Myocyte (in vitro differentiated cells): ENCODE measurements at places on chromosomes 13 and 19. TPM values are rescaled to one million over a fixed set of nuclear protein-coding genes. Genes with fewer than 3 reads are reported as not detected.

GRCh38 chr19:10517760-10518443, 655 bp upstream of the S1PR5 start:
- DNase-seq, result no peak

GRCh38 chr19:28224441-28224840, 988.5 kb downstream of the UQCRFS1 start:
- DNase-seq, result no peak

- DNase-seq, result no peak
Measured at GRCh38 chr19:21586311-21587116, 81.1 kb downstream of the ZNF429 start.

- no peak for DNase-seq
Measured at GRCh38 chr13:79939689-79940088, 401.2 kb downstream of the SPRY2 start.

DNA sequence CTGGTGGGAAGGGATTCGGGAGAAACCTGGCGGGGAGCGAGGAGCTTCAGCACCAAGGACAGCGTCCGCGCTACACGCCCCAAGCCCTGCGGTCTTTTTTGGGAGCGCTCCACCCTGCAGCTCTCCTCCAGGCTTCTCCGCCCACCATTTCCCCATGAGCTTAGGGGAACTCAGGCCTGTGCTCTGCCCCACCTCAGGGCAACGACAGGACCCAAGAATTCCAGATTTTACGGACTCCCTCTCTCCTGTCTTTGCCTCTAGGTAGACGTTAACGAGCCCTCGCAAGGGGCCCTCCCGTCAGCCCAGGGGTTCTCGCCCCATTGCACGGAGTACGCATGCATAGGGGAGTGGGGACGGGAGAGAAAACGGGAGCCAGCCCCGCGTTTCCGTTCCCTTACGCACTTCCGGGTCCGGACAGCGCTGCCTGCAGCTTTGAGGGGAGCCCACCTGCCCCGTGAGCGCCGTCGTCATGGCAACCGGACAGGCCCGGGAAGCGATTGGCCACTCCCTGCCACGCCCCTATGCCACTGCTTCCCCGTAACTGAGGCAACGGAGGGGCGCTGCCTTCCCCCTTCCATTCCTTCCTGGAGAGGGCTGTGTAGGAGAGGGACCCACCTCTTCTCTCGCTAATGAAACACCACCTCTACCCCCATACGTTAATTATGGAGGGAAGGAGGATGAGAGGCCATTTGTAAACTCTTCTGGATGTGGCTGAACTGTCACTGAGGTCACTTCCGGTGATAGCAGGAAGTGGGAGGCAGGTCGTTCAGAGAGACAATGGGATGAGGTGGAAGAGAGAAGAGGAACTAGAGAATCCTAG, 20.8 kb downstream of the NOVA2 start:
- peak; percentile 62 for DNase-seq

DNA sequence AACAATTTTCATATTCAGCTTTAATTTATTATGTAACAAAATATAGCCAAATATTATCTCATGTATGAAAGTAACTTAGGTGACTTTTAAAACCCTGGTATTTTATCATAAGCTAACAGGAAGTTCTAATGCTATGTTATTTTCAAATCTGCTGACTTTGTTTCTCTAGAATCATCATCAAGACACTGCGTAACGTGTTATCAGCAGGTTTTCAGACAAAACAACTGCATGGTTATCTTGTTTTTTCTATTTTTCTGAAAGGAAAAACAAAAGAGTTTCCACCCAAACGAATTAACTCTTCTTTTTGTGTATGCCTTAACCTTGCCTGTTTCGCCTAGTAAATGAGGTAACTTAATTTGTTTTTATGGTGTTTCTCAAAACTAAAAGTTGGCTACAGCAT, 156.3 kb downstream of the TBC1D4 start:
- DNase-seq, result no peak

DNA sequence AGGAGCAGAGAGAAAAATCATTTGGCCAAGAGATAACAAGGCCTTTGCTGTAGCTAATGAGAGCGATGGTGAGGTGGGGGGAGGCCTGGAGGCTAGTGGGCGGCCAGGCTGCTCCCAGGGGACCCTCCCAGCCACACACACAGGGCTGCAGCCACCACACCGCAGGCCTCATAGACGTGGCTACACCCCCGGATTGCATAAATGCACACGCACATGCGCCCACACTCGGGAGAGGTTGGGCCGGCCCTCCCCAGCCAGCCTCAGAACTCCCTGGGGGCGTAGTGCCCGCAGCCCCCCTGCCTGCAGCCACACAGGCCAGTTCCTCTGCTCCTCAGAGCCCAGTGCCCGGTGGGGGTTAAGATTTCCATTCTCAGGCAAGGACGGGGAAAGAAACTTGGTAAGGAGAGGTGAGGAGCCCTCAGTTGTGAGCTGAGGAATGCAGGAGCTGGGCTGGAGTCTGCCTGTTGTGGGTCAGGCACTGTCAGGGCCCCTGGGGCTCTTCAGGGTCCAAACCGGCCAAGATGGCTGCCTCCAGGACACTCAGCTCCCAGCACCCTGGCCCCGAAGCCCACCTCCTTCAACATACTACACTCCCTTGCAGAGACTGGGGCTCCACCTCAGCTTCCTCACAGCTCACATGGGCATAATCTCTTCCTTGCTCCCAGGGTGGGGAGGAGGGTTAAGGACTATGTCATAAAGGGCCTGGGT, 8.0 kb downstream of the PTH2 start:
- no peak for DNase-seq

- no peak for DNase-seq
Measured at GRCh38 chr13:24612726-24613125, 67.5 kb upstream of the ATP12A start.

GRCh38 chr19:7287722-7288121, 6.5 kb downstream of the INSR start:
- DNase-seq, result no peak

DNA sequence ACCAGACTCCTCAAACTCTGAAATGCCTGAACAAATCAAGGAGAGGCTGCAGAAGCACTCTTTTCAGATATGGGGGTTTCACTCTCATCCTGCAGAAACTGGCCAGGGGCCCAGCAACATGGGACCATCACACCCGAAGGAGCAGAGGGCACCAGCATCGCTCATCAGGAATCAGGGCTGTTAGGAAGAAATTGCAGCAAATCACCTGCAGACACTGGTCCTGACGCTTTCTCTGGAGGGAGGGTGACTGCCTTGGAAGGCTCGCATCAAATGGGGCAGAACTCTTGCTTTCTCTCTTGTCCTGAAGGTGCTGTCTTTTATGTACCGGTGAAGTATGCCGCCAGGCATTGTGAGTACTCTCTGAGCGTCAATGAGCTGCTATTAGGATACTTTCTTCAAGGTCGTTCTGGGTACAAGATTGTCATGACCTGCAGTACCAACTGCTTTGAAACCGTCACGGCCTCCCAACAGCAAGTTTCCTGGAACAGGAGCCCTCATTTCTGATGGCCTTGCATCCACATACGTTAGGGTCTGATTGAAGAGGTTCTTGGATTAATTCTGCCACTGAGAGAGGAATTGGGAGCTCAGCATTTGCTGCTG, 155.7 kb upstream of the SOX1 start:
- DNase-seq, result no peak

DNA sequence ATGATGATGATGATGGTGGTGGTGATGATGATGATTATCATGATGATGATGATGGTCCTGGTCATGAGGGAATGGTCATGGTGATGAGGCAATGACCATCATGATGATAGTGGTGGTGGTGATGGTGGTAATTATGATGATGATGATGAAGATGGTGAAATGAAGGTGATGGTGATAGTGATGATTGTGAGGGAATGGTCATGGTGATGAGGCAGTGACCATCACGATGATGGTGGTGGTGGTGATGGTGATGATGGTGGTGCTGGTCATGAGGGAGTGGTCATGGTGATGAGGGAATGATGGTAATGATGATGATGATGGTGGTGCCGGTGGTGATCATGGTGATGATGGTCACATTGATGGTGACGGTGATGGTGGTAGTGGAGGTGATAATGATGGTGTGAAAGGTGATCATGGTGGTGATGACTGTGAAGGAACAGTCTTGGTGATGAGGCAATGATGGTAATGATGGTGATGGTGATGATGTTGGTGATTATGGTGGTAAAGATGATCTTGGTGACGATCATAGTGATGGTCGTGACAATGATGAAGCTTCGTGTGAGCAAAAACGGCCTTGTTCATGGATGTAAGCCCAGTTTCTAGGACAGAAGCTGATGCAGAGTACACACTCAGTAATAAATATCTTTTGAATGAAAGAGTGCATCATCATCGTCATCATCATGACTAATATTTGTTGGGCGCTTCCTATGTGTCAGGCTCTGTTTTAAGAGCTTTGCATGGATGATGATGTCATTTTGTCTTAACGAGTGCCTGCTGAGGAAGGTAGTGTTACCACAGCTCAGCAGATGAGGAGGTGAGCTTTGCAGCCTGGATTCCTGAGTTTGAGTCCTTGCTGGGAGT, 17.3 kb downstream of the SBK2 start:
- DNase-seq, result peak; percentile 61

- peak; percentile 17 for DNase-seq
Measured at GRCh38 chr13:108276060-108276459, 6.5 kb downstream of the TNFSF13B start.

GRCh38 chr19:31818798-31819105, 469.5 kb upstream of the TSHZ3 start:
- DNase-seq, result no peak

DNA sequence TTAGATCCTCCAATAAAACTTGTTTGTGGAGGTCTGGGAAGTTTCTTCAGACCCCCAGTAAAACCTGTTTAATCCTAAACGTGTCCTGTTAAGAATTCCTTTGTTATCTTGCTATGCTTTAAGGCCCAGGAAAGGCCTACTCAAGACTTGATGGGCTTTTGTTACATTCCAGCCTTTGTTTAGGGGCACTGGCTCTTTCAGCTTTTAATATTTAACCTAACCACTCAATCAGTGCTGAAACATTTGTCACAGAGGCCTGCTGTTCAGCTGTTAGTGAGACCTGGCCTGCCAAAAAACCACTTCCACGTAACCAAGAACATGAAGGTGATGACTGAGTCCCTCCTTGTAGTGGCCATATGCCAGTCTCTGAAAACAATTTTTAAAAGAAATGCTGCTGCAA, 41.7 kb downstream of the PCDH17 start:
- no peak for DNase-seq

DNA sequence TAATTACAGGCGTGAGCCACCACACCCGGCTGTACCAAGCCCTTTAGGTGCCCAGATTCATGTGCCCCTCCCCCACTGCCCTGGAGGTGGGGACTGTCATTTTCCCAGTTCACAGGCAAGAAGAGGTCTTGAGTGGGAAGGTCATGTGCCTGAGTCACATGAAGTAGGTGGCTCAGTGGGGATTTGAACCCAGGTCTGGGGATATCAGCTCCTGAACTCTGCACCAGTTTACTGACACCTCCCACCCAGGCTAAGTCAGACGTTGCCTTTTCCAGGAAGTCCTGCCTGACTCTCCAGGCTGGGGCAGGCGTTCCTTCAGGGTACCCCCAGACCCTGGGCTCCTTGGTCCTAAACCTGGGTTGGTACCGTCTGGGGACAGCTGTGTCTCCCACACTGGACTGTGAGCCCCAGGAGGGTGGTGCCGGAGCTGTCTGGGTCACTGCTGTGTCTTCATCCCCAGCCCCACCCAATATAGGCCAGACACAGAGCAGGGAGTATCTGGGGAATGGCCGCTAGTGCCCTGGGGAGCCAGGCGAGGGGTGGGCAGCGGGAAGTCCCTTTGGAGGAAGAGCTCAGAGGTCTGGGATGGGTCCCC, 8.6 kb downstream of the VASP start:
- DNase-seq, result no peak

SELENOV gene
- total RNA-seq, result not detected in 2 replicates

RPL13A gene
- total RNA-seq, result 1,470 and 1,688 TPM in 2 replicates

RASL11A gene
- 2.9 and 4.7 TPM in 2 replicates for total RNA-seq

ZNF154 gene
- total RNA-seq, result 1.4 and 2.0 TPM in 2 replicates

FFAR2 gene
- total RNA-seq, result not detected in 2 replicates

ZNF525 gene
- 3.4 and 5.2 TPM in 2 replicates for total RNA-seq

LHB gene
- not detected in 2 replicates for total RNA-seq

SEMA6B gene
- total RNA-seq, result 373 and 483 TPM in 2 replicates

FAAP24 gene
- total RNA-seq, result 2.0 and 4.1 TPM in 2 replicates
